Posterior vena cava (tissue), 2 donors: ENCODE measurements at places on chromosomes 3 and 15. TPM values are rescaled to one million over a fixed set of nuclear protein-coding genes. Genes with fewer than 3 reads are reported as not detected.

Gene ZIC1
- total RNA-seq = 8.7 TPM

GRCh38 chr3:190558316-190558715, 44.4 kb downstream of the IL1RAP start:
- DNase-seq = no peak

DNA sequence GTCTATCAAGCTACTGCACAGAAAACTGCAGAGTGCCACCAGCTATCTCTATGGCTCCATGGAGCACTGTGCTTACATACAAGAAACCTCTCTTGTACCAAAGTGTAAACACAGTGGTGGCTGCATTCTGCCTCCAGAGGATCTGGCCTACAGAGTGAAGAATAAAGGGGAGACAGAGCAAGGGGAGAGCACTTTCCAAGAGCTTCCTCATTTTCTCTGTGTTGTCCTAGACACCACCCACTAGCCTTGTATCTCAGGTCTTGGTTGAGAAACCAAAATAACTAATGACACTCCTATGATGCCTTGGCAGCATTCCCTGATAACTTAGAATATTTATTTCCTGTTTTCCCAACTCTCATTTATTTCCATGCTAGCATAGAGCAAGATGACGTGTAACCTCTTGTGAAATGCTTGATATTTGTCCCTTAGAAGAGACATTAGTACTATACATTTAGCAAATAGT, 56.9 kb upstream of the PHLDB2 start:
- DNase-seq = no peak

DNA sequence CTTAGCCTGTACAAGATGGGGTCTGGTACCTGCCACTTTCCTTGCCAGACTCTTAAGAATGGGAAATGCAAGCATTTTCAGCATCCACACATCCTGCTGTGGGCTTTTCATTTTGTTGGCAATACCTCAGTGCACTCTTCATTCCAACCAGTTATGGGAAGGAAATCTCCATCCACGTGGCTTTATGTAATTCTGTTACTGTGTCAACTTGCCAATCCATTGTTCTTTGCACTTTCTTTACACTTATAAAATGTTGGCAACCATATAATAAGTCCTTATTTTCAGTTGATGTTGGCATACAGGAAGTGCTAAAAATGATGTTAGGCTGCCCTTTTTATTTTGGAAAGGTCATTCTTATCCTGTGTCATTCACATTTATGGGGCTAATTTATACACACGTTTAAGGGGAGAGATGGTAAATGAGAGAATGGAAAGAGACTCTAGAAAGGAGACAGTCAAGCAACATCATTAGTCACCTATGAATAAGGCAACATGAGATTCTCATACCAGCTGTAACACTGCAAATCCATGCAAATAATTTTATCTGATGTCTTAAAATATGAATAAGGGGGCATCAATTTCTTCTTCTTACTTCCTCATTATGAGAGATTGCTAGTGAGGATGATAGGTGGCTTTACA, 238.7 kb downstream of the CHST2 start:
- DNase-seq = no peak

DNA sequence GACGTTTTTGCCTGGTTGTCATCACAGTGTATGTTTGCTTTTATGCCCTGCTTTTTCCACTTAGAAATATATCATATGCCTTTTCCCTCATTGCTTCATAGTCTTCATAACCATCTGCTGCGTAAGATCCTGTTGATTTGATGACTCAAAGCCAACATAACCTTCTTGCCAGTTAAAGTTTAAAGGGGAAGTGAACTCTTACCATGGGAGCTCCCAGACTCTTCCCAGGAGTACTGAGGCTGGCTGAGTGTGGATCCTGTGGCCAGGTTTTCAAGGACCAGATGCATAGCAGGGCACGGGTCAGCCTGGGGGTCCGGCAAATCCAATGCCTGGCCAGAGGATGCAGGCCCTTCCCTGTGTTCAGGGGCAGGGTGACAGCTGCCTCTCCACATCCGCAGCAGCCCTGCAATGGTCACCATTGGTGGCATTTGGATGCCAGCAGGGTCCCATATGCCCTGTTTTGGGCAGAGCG, 42.0 kb upstream of the SACM1L start:
- no peak for DNase-seq

Gene SV2B
- total RNA-seq = 2.9 TPM

DNA sequence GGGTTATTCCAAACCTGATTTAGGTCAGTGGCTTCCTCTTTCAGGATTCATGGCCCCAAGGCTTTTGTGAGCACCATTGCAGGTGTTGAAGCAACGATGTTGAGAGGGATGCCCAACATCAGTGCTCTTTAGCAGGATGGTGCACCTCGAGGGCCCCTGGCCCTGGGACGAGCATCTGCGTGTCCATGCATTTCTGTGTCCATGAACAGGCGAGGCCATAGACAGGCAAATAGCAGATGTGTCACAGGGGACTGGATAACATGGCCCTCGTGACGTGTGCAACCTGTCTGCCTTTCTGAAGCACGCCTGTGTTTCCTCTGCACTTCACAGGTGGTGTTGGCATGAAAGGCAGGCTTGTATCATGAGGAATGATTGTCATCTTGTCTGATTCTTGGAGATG, 132.3 kb downstream of the SNRPN start:
- DNase-seq = no peak

GRCh38 chr15:35107122-35107521, 22.0 kb upstream of the NANOGP8 start:
- DNase-seq = no peak

Gene LAMB2
- total RNA-seq = 299 TPM

DNA sequence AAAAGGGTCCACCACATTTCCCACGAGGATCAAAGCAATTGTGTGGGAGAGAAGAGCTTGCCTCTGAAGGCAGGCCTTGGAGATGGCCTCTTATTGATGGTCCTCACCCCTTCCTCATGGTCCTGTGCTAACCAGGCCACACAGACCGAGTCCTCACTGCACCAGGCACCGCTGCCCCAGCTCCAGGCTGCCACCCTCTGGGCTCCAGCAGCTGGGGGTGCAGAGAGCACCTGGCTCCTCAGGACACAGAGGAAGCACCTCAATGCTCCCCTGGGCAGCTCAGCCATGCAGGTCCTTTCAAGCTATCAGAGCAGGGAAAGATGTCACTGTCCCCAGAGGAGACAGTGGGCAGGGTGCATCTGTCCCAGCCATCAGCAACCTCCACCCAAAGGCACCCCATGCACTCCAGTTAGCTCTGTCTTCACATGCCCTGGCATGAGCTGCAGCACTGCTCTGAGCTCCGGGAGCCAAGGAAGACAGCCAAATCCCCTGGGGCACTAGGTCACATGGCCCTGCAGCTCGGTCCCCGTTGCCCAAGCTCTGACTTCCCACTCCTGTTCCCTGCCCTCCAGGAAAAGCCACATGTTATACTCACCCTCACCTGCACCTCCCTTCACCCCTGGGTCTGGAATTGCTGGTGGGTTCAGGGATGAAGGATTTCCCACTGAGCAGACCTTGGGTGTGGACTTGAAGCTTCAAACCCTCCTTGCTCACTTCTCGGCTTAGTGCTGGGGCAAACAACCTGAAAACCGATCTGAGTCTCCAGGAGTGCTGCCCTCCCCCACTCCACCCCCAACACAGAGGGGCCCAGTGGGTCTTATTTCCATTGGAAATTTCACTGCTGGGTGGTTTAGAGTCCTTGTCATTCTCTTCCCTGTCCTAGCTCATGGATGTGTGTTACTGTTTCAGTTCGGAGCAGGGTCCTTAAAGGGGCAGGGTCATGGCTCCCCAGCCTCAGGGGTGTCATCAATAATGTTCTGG, 32.6 kb downstream of the ALS2CL start:
- no peak for DNase-seq

DNA sequence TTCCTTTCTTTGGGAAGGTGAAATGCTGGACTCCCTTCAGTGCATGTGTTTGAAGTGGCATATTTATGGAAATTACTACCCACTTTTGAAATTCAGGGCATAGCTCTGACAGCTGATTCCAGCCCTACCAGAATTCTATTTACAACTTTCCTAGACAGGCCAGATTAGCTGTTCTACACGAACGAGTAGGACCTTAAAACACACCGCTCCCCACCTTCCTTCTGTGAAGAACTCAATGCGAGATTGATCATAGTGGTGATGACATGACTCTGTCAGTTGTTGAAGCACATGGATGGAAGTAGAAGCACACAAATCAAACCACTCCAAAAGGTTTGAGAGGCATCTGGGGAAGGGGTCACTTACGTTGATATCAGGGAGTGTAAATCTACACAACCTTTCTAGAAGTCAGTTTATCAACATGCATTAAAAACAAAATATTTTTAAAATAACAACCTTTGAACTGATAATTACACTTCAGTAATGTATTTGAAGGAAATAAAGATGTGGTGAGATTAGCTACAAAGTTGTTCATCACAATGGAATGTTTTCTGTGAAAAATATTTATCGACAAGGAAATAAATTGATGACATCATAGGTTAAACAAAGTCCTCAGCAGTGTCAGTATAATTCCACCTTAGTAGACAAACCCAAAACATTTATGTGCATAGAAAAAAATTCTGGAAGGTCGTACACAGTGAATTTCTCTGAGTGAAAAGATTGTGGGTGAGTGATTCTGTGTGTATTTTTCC, 29.8 kb downstream of the RARB start:
- DNase-seq = no peak

- no peak for DNase-seq
Measured at GRCh38 chr3:976006-976405, 116.8 kb upstream of the CNTN6 start.

Gene TIGIT
- 0.60 TPM for total RNA-seq

DNA sequence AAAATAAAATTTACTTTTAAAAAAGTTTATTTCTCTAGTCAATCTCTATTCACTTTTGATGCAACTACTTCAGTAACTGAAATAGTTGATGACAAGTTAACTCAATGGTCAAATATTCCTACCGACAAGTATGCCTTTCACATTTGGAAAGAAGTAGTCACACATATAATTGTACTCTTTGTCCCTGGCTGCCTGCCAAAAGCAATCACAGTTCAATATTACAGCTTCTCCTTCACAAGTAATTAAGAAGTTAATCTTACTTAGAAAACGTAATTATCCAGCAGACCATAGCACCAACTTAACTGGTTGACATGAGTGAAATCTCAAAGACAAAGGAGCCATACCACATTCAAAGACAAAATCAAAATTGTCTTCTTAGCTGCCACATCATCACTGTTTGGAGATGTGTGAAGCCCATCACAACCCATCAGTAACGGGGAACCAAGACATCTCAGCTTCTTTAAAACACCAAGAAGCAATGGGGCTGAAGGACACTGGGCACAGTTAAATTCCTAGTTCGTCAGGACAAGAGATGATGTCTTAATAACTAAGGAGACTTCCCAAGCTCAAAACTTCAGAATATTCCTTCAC, 86.1 kb downstream of the PLCH1 start:
- DNase-seq = no peak
